ENCODE measurements at places on chromosomes 13 and 19.

DNA sequence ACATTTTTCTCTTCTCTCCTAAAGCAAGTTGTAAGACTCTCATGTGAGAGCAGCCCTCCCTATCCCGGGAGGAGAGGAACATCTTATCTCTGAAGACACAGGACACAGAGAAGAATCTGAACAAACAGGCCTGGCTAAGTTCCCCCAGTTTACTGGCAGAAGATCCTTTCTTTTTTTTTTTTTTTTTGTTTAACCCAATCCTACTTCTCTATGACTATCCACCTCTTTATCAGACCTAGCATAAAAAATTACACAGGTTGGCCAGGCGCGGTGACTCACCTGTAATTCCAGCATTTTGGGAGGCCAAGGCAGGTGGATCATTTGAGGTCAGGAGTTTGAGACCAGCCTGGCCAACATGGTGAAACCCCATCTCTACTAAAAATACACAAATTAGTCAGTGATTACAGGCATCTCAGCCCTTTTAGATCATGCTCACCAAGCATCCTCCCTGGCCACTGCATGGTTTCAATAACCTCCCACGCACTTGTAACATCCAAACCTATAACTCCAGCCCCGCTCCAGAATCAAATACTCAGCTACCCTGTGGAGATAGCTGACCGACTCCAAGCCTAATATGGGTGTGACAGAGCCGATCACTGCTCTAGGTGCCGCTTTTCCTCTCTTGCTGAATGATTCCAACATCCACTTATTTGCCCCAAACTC, 27.3 kb upstream of the MUC16 start:
- DNase-seq = no peak

DNA sequence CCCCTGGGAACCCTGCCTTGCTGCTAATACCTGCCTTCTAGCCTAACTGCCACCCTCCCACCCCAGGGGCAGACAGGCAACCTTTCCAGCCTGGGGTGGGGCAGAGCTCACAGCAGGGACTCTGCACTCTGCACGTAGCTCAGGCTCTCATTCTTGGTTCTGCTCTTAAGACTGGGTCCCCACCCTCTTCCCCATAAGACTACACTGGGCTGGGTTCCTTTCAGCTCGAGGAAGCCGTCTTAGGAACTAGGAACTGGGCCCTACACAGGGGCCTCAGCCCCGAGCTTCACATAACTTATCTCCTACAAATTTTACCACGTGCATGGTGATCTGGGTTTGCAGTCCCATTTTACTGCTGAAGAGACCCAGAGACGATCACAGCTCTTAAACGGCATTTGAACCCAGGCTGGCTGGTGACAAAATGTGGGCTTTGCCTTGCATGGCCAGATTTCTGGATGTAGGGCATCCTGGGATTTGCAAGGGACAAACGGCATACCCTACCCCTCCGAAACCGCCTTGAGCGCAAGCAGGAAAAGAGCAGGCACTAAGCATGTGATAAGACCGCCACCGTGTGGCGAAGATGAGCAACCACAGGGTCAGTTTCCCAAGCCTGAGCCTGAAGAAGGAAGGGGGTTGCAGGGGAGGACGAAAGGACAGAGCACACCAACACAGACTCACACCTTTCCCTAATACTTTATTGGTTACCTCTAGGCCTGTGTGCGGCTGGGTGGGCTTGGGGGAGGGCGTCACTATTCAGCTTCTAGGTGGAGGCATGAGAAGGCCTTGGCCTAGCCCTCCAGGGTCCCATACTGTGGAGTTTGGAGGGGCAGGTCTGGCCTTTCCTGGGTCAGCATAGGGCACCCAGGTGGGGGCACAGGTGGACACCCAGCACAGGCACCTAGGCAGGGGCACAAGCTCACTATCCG, 5.1 kb downstream of the JUNB start:
- DNase-seq = peak; percentile 82

DNA sequence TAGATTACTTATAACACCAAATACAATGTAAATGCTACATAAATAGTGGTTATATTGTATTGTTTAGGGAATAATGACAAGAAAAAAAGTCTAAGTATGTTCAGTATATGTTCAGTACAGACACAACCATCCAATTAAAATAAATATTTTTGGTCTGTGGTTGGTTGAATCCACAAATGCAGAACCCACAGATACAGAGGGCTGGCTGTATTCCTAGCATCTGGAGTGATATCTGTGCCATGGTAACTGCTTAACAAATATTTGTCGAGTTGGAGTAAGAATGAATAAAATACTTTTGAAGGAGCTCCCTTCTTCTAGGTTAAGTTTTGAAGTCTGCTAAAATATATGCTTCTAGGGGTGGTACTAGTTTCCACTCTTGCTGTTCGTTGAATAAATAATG, 241.0 kb downstream of the KLF5 start:
- DNase-seq = no peak

GRCh38 chr13:89694451-89694850, 1653.0 kb upstream of the MIR17HG start:
- no peak for DNase-seq

GRCh38 chr13:59686798-59687394, 476.8 kb downstream of the DIAPH3 start:
- no peak for DNase-seq

- peak; percentile 78 for DNase-seq
These were observed 624 bp downstream of the CTXN1 start for GRCh38 chr19:7925171-7925851.

- DNase-seq = no peak
These were observed 28.1 kb upstream of the WDR18 start for GRCh38 chr19:955803-956765.

- no peak for DNase-seq
These were observed 2.4 kb upstream of the SIX5 start for GRCh38 chr19:45771311-45771933.

DNA sequence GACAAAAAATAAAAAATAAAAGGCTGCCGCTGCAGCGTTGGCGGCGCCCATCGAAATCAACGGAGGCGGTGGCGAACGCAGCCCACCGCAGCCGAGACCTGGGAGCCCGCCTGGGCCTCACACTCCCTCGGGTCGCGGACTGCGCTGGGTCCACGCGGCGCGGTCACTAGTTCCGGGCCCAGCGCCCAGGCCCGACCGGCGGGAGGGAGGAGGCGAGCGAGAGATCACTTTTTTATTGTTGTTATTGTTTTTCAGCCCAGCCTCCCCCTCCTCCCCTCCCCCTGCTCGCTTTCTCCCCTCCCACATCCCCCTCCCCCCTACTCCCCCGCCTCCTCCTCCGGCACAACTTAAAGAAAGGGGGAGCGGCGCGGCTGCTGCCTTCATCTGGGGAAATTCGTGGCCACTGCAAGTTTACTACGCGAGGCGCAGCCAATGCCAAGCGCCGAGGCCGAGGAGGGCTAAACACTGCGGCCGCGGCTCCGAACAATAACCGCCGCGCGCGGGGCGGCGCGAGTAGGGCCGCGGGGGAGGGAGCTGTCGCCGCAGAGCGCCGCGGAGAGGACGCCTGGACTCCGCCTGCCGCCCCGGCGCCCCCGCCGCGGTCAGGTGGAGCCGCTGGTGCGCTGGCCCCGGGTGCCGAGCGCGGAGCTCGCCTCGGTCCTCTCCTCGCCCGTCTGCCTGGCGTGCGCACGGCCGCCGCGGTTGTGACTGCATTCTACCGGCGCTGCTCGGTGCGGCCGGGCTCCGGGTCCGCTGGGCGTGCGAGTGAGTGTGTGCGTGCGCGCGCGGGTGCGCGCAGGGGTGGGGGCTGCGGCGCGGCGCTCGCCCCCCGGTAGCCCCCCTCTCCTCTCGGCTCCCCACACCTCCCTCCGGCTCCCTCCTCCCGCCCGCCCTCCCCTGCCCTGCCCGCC, 505 bp upstream of the ZIC2 start:
- DNase-seq = no peak

- no peak for DNase-seq
These were observed 17.2 kb upstream of the USPL1 start for GRCh38 chr13:30600496-30600895.

DNA sequence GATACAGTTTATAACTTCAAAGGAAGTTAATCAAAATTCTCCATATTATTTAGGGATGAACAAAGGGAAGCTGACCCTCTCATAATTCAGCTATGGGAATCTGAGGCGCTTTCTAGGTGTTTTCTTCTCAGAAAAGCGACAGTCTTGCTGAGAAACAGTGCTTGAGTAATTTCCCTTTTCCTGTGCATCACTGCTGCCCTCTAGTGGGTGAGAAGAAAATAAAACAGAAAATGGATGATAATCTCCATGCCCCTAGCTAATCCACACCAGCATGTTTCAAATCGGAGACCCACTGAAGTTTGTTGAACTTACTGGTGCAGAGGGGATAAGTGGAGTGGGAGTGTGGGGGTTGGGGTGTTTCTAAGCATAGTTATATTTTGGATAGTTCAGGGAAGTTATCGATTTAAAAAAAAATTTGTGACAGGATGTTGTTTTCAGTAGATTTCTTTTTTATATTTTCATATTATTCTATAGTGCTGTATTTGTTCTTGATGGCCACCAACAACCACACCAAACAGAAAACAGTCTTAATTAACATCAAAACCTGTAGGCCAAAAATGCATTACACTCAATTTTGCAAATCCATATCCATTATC, 21.4 kb downstream of the LCP1 start:
- DNase-seq = peak; percentile 83

DNA sequence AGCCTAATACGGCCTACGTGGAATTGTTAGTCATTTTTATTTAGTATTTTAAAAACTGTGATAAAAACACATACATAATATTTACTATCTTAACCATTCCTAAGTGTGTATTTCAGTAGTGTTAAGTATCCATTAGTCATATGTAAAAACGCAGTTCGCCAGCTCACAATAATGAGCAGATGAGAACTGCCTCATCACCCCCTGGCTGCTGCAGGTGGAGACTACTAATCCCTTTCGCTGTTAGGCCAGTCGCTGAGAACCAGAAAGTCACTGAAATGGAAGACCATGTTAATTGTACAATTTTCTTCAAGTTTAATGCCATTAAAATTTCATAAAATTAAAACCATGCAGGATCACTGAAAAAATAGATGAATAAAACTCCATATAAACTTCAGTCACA, 1.6 kb downstream of the ESD start:
- DNase-seq = no peak

DNA sequence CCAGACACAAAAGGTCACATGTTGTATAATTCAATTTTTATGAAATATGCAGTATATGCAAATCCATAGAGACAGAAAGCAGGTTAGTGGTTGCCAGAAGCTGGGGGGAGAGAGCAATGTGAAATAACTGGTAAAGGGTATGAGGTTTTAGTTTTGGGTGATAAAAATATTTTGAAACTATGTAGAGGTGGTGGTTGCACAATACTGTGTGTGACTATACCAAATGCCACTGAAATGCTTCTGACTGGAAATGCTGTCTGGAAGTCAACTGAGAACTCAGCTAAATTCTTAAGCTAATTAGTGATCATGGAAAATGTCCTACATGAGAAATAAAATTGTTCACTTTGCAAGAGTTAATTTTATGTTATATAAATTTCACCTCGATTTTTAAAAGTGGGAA, 65.3 kb upstream of the RXFP2 start:
- no peak for DNase-seq

GRCh38 chr13:66840621-66841020, 389.5 kb downstream of the PCDH9 start:
- no peak for DNase-seq

DNA sequence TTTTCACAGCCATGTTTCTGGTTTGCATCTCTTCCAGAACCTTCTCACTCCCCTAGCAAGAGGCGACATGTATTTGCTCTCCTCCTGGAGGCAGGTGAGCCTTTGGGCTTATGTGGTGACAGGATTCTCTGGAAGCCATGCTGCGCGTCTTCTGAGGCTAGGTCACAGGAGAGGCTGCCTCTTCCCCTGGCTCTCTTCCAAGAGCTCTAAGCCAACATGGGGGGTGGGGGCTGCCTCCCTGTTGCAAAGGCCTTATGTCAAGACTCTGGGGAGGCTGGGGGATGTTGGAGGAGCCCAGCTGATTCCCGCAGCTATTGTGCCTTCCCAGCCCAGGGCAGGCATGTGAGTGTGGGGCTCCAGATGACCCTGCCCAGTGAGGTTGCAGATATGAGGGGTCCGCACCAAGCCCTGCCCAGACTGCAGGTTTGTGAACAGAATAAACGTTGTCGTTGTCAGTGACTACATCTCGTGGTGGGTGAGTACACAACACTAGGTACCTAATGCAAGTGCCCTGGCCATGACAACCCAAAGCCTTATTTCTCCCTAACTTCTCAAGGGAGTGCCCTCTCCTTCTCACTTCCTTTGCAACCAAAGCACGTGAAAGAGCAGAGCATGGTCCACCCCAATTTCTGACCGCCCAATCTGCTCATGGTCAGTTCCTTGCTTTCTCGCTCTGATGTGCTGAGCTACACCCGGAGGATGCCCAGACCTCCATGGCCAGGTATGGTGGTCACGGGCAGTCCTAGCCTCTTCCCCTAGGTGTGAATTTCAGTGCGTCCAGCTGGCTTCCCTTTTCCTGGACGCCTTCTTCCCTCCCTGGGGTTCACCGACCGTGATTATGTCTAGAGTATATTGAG, 44.9 kb downstream of the TEX29 start:
- DNase-seq = no peak

DNA sequence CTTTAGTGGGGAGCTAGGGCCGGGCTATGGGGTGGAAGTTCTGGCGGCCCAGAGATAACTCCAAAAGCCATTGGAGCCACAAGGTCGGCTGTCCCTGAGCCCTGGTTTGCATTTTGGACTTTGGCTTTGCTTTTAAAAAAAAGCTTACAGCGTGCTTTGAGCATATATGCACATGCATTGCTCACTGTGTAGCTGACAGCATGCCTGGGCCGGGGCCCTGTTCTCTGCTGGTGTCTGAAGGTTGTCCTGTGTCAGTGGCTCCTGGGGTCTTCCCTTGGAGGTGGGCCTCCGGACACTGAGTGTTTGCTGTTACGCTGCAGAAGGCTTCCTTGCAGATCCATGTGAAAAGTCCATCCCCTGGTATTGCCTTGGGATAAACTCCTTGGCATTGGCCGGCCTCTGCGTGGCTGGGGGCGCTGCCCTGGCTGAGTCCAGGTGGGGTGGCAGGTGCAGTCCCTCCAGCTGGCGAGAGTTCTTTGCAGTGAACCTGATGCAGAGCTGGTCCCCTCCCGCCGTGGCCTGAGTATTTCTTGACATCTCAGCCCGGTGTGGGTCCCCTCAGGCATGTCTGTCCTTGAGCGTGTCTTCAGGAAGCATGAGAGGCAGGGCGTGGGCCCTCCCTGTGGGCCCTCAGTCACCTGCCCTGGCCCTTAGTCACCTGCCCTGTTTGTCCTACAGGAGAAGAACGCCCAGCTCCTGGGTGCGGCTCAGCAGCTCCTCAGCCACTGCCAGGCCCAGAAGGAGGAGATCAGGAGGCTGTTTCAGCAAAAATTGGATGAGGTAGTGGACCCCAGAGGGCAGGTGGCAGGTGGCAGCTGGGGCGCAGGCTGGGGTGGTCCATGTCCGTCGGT, 23.0 kb downstream of the PLEKHJ1 start:
- DNase-seq = no peak

All from CD4-positive, alpha-beta T cell treated with Interleukin-12 subunit alpha and Interleukin-12 subunit beta, for 1 hour (primary cell).